ENCODE measurements at places on chromosomes 7 and 10.

DNA sequence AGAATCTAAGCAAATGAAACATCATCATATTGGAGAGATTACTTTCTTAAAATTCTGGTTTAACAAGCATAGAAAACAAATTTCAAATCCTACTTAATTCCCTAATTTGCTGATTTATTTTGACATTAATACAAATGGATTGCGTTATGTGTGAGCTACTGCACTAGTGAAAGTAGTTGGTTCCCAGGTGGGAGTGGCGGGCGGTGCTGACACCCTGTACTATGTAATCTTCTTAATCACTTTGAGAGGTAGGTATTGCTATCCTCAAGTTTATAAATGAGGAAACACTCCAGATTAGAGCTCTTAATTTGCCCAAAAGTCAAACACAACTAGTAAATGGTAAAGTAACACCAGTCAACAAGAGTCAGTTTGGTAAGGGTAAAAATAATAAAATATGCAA, 131.1 kb downstream of the ELAPOR2 start:
- DNase-seq: no peak

DNA sequence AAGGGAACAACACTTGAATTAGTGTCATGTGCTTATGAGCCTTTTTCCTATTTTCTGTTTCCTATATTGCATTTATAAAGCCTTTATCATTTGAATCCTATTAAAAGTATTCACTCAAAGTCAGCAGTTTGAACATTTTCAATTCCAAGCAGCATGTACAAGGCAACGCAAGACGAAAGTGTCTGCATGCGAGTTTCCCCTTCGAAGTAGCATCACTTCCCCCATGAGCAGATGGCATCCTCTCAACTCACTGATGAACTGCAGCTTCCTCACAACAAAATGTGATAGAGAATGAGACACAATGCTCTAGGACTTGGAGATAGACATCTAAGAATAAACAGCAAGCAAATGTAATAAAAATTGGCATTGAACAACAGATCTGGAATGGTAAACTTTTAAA, 270.7 kb downstream of the PRPF18 start:
- no peak for DNase-seq

- no peak for DNase-seq
Observed at GRCh38 chr7:140048138-140048537, 14.6 kb downstream of the PARP12 start.

DNA sequence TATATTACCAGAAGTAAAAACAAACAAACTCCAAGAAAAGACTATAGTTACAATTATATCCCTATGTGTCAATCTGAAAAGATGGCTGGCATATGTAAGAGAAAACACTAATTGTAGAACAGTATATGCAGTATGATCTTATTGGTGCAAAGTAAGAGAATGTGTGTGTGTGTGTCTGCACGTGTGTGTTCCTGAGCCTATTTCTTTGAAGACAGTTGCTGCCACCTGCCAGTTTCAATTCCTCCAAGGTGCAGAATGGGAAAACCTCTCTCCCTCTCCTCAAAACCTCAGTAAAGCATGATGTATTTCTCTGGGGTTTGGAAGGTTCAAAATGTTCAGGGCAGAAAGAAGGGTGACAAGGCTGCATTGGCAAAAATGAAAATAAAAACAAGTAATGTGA, 8.8 kb upstream of the SFTPA1 start:
- DNase-seq: no peak

DNA sequence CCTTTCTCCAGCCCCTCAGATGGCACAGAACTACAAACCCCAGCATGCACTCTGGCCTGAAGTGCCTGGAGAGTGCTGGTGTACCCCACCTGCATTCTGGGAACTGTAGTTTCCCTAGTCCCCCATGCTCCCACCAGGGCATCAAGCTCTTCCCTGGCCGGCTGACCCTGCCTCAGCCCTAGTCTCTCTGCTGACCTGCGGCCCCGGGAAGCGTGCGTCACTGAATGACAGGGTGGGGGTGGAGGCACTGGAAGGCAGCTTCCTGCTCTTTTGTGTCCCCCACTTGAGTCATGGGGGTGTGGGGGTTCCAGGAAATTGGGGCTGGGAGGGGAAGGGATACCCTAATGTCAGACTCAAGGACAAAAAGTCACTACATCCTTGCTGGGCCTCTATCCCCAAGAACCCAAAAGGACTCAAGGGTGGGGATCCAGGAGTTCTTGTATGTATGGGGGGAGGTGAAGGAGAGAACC, 2.1 kb downstream of the NOS3 start:
- DNase-seq: no peak

- DNase-seq: no peak
Observed at GRCh38 chr7:79398138-79398749, 55.2 kb downstream of the MAGI2 start.

- no peak for DNase-seq
Observed at GRCh38 chr10:15515202-15515601, 144.1 kb upstream of the FAM171A1 start.

GRCh38 chr10:82319562-82319961, 444.6 kb downstream of the NRG3 start:
- no peak for DNase-seq

DNA sequence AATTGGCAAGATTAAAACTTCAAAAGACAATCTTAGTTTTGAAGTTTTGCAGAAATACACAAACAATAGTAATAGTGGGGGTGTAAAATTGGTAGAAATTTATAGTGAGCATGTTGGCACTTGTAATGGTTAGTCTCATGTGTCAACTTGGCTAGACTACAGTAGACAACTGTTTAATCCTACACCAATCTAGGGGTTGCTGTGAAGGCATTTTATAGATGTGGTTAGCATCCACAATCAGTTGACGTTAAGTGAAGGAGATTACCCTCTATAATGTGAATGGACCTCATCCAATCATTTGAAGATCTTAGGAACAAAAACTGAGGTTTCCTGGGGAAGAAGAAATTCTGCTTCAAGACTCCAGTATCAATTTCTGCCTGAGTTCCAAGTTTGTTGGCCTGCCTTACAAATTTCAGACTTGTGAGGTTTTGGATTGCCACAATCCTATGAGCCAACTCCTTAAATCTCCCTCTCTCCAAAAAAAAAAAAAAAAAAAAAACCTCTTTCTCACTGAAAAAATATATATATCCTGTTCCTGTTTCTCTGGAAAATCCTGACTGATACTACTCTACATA, 531.6 kb upstream of the IGFBP3 start:
- DNase-seq: no peak

DNA sequence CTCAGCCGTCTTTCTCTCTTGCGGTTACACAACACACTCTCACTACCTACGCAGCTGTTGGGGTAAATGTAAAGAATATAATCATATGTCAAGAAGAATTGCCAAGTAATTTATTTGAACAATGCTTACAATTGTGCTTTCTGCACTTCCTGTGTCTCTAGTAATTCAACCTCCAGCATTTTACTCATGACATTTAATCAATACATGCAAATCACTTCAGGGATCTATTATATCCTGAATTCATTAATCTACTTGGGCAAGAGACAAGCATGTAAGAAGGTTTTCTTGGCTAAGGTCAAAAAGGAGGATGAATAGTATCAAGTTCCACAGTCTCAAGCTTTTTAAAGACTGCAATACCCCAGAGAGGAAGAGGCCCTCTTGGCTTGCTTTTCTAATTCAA, 562.9 kb upstream of the ADARB2 start:
- no peak for DNase-seq

GRCh38 chr10:49290131-49290530, 8.8 kb upstream of the C10orf71 start:
- no peak for DNase-seq

GRCh38 chr7:16066805-16067459, 354.4 kb downstream of the CRPPA start:
- DNase-seq: peak; percentile 39

DNA sequence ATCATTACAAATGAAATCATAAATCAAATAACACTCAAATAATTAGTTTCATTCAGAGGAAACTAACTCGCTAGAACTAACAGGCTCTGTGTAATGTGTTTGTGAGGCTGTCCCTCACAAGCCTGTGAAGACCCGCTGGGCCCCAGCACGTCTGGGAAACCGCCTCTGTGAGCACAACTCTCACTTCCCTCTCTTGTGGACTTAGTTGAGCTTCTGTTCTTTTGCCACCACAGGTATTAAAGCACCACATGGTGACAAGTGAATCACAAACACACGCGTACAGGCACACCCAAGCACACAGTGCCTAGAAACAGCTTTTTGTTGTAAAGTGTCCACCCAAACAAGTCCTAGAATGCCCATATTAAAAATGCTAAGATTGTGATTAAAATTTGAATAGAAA, 51.0 kb downstream of the ZNF777 start:
- no peak for DNase-seq

GRCh38 chr7:151367284-151367683, 25.7 kb downstream of the NUB1 start:
- no peak for DNase-seq

DNA sequence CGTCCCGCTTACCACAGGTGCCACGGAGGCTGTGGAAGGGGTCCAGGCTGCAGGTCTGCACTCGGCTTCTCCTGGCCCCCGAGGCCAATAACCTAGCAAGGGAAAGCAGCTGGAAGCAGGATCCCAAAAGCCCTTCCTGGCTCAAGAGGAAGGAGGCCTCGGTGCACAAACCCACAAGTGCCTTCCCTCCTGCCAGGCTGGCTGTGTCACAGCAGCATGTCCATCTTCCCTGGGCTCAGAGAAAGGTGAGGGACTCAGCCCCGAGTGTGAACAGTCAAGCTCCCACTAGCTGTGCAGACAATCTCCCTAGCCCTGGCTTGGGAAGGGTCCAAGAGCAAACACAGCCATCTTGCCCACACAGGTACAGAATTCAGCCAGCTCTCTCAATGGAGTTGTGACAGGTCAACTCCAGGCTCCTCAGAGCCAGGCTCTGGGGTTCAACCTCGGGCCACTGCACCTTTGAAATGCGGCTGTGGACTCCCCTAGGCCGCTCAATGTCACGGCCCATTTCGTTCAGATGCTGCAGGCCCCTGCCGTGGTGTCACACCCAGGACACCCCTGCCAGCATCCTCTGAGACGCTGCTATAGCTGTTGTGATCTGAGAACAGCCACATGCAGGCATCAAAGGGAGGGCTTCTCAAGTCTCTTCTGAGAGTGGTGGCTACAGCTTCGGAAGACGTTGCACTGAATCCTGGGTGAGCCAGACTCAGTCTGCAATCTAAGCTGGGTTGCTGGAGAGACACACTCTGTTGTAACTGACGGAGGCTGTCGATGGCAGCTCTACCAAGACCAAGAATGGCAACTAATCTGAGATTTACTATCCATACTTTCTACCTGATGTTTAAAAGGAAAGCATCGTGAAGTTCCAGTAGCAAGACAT, 137.9 kb downstream of the DIP2C start:
- DNase-seq: no peak

DNA sequence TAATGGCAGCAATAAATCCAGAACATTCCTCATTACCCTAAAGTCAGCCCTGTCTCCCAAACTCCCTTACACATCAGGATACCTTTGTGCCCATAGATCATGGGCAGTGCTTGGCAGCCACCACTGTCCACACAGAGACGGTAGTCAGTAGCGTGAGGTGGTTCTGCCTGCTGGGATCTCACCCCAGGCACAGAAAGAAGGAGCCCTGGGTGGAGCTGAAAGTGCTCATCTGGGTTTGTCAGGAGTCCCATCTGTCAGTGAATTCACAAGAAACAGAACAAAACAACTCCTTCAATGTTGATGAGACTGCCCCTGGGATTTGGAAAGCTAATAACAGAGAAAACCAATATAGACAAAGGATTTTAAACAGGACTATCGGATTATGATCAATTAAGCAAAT, 90.2 kb upstream of the PRSS58 start:
- DNase-seq: no peak

- DNase-seq: no peak
Observed at GRCh38 chr7:192701-193480, 520 bp downstream of the FAM20C start.

DNA sequence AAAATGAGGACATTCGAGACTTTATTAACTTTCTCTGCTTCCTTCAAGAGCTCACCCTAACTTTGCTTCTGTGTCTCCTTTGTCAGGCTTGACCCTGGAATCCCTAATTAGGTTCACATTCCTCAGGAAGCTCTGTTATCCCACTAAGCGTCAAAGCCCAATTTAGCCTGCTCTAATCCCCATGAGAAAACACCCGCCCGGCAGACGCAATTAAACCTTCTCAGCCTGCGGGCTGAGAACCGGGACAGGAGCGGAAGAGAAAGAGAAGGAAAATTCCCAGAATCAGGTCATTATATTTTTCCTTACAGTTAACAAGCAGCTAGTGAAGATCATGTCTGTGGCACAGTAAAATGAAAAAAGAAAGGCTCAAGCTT, 93.0 kb downstream of the TNS3 start:
- no peak for DNase-seq

GRCh38 chr10:63667596-63668480, 146.6 kb downstream of the REEP3 start:
- DNase-seq: no peak

GRCh38 chr7:2181077-2181854, 51.5 kb downstream of the MAD1L1 start:
- DNase-seq: no peak

GRCh38 chr7:54674891-54675290, 84.1 kb downstream of the SEC61G start:
- DNase-seq: no peak

DNA sequence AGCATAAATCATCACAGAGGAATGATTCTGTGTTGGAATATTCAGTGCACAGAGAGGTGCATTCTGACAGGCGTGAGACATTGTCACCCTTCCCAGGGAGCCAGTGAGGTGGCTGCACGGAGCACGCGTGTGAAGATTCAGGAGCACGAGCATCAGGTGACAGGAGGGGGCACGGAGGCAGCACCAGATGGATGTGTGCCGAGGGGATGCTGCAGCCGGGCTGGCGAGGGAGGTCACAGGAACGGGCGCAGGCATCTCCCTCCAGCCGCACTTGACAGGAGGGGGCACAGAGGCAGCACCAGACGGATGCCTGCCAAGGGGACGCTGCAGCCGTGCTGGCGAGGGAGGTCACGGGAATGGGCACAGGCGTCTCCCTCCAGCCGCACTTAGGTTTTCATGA, 66.5 kb downstream of the DIP2C start:
- DNase-seq: no peak

DNA sequence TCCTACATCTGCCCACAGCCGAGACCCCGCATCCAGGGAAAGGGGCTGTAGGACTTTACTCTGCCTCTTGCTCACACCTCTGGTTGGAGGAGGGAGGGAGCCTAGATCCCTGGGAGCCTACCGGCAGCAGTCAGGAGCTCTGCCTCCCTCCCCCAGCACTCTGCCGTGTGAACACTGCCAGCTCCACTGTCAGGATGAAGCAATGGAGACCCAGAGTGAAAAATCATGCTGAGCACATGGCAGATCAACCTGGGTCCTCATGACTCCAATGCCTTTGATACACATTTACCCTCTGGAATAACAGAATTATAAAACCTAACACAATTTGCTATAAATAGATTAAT, 477.7 kb downstream of the TNS3 start:
- no peak for DNase-seq

DNA sequence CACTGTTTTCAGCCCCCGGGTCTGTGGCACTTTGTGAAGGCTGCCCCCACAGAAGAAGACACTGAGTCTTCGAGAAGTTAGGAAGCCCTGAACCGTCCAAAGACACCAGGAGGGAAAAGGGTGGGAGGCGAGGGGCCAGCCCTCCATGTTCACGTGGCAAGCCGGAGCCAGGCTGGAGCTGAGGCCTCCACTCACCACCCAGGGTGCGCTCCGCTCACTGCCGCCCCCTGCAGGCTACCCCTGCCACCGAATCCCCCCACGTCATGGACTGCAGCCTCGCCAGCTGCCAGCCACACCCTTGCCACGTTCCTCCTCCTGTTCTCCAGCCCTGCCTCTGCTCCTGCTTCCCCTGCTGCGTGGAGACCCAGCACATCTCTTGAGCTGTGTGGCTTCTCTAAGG, 59.0 kb upstream of the EN2 start:
- no peak for DNase-seq

Measured in Jurkat, Clone E6-1 (cell line).